Kasumi-1 (cell line): ENCODE measurements at places on chromosomes 5 and 9.

DNA sequence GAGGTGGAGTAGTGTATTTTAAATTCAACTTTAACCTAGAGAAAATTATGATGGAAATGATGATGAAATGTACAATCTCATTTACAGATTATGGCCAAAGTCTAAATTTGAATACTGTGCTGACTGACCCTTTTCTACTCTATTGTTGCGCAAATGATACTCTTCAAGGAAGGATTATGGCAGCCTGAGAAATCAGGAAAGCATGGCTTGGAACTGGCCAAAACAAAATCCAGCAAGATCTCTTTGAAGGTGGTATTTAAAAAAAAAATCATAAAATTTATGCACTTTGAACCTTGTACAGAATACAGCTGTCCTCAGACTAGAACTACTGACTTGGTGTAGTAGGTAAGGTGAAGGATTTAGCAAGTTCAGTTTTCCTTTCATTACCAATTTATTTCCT lies 105.3 kb downstream of the NDUFAF2 start:
- DNase-seq = no peak

DNA sequence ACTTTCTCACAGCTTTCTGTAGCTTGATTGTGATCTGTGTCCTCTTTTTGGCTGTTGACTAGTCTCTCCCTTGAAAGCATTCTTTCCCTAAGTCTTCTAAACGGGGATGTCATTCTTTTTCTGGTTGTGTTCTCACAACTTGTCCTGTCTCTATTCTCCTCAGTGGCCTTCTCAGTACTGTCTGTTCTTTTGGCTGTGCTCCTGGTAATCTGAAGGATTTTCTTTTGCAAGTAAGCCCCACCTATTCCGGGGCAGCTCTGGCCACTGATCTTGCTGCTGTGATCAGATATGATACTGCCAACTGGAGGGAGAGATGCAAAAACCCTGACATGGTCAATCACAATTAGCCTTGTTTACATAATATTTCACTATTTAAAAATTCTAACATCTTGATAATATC lies 172.2 kb downstream of the CDC42SE2 start:
- DNase-seq = no peak

GRCh38 chr9:75988663-75989062 lies 98.2 kb downstream of the PCSK5 start:
- DNase-seq = no peak

DNA sequence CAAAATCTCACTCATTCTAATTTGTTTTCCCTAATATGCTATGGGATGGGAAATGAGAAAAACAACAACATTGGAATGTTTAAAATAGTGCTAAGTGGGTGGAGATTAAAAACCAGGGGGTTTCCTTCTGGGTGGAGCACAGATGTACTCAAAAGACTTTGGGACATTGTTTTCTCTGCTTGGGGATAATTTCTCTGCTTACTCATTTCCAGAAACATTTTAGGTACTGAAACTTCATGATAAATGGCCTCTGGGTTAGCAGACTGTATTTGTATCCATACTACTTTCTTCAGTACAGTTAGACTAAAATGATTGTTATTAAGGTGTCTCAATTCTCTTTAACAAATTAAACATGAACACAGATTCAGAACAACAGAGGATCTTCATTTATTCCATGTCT lies 17.4 kb downstream of the ELOVL7 start:
- no peak for DNase-seq

GRCh38 chr5:37938861-37939260 lies 99.0 kb upstream of the GDNF start:
- DNase-seq = no peak

DNA sequence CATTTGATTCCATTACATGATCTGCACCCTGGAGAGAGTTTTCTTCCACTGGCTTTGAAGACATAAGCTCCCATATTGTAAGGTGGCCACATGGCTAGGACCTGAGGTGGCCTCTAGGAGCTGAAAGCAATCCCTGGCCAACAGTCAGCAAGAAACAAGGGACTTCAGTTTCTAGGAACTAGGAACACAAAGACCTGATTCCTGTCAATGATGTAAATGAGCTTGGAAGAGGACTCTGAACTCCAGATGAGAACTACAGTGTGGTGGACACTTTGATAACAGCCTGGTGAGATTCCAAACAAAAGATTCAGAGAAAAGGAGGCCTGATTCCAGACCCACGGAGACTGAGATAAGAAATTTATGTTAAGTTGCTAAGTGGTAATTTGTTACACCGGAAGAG lies 129.0 kb downstream of the MCTP1 start:
- DNase-seq = no peak

- DNase-seq = peak; percentile 23
Measured at GRCh38 chr5:172003746-172004145, 2.7 kb downstream of the FBXW11 start.

DNA sequence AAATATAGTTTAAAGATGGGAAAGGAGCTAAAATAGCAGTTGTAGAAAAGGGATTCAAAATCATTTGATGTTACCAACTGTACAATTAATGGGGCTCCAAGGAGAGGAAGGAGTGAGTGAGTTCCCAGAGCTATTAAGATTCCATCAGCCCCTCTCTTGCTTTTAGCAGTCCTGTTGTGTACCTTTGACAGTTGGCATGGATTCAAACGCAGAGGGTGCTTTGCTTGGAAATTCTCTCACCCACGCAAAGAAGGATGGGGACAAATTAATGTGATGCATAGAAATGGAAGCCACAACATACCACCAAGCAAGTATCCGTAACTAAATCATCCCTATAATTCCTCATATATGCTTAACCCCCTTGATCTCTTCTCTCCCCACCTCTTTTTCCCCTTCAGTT lies 461.3 kb downstream of the EBF1 start:
- no peak for DNase-seq

- no peak for DNase-seq
Measured at GRCh38 chr5:852018-852417, 1.2 kb upstream of the ZDHHC11 start.

GRCh38 chr9:70144131-70144503 lies 100.5 kb downstream of the MAMDC2 start:
- no peak for DNase-seq

DNA sequence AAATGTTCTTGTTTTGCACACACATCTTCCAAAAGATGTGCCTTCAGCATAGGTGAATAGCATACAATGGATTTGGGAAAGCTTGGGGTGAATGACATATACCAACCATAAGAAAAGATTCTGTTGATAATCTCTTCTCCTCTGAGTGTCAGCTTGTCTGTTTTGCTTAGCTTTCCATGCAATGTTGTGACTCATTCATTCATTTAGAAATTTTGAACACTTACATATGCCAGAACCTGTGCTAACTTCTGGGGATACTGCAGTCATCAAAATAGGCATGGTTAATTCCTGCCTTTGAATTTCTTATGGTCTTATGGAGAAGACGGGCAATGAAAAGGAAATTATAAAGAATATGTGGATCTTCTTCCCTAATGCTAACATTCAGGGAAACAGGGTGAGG lies 14.1 kb downstream of the ADRB2 start:
- no peak for DNase-seq

- DNase-seq = no peak
Measured at GRCh38 chr9:119053070-119053469, 316.2 kb downstream of the BRINP1 start.

GRCh38 chr9:93092251-93092991 lies 3.6 kb upstream of the CARD19 start:
- DNase-seq = no peak

DNA sequence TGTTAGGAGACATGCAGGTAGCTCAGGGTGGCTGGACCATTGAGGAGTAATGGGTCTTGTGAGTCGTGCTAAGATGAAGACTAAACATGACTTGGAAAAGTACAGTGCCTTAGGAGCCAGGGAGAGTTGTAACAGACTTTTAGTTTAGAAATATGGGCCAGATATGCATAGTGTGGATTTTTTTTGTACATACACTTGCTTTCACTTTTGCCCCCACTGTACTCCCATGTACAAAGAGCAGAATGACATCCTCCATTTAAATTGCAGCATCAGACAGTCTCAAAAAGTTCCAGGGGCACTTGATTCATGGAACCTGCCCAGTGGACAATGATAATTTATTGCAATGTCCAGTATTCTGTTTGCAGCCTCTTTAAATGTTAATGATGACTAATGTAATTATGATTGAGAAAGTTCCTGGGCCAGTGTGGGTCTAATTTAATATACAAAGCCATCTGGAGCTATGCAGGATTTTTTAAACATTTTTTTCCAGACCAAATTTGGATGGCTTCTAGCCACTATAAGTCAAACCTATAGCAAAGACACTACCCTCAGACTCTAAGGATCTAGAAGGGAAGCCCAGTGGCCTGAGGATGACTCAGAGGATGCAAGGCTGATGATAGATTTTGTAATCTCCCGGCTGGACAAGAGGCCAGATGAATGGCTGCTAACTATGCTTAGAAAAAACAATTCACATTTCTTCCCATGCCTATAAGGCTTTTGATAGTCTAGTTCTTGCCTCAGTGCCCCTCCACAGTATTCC lies 80.1 kb downstream of the TRPC7 start:
- no peak for DNase-seq

- DNase-seq = no peak
Measured at GRCh38 chr9:21507483-21507790, 25.3 kb upstream of the IFNE start.

DNA sequence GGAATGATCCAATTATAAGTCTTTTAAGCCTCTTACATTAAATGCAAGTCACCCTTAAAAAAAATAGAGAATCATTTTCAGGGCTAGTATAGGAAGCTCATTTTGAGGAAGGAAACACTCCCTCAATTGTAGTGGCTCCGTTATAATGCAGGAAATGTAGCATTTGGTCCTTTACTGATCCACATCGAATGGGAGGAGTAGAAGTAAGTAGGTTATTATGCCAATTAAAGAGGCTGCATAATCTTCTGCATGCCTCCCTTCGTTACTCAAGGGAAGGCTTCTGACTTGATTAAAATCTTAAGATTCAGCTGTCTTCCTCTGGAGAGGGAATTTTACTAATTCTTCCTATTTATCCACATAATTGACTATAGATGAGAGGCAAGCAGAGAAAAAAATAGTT lies 579.2 kb upstream of the COX7C start:
- peak; percentile 45 for DNase-seq

GRCh38 chr9:109114670-109115069 lies 5.1 kb downstream of the TMEM245 start:
- no peak for DNase-seq

DNA sequence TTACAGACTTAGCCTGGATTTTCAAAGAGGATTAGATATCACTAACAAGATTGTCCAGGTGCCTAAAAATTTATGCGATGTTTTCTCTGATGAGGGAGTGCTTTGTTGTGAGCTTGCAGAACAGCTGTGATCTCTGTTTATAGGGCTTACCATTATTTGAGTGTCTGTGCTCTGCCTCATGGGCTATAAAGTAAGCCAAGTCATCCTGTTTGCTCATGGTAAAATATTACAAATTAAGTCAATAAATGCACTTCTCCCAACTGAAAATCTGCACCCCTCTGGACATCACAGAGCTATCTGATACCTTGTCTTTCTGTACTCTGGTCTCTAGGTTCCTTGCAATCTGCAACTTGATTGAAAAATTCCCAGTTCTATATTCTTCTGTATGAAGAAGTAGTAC lies 293.4 kb upstream of the ACTBL2 start:
- DNase-seq = no peak

- DNase-seq = no peak
Measured at GRCh38 chr5:132225165-132226032, 2.3 kb downstream of the P4HA2 start.

GRCh38 chr9:37371565-37372464 lies 50.7 kb upstream of the GRHPR start:
- peak; percentile 6 for DNase-seq

DNA sequence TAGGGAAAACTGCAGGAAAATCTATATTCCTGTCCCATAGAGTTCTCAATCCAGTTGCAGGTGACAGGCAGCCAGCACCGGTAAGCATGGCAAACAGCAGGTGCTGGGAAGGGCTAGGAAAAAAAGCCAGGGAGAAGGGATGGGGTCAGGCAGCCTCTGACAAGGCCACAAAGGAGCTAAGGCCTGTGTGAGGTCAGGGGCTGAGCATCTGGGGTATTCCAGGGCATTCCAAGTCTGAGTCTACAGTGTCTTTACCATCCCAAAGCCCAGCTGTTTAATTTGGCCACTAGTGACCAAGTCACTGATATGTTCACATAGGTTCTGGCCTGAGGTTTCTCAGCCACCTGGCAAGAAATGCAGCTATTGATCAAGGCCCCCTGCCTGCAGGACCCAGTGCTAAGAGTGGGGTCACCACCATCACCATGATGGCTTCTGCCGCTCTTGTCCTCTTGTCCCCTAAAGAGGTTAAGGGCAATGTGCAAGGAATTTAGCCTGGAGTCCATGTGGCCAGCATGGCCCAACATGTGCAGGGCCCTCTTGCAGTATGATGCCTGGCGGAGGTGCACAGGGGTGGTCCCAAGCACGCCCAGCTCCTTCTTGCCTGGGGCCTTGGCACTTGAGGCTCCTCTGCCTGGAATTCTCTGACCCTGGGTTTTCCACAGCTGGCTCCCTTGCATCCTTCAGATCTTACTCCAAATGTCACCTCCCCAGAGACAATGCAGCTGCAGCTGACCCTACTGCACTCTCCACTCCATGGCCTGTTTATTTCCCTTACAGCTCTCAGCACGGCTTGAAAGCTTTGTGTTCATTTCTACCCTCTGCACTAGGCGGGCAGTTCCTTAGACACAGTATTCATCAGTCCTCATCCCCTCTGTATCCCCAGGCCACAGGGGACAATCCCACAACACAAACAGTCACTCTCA lies 213.1 kb downstream of the MSX2 start:
- no peak for DNase-seq

DNA sequence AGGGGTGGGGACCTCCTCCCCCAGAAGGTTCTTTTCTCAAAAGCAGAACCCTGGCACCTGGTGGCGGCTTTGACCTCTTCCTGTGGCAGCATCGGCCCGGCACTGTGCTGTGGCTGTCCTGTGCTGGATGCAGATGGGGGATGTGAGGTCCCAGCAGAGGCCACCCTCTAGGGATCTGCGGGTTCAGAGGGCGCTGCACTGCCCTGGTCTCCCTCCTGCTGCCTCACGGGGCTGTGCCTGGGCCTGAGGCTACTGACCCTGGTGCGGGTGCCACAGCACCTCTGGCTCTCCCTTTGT lies 76.6 kb upstream of the CACNA1B start:
- no peak for DNase-seq

DNA sequence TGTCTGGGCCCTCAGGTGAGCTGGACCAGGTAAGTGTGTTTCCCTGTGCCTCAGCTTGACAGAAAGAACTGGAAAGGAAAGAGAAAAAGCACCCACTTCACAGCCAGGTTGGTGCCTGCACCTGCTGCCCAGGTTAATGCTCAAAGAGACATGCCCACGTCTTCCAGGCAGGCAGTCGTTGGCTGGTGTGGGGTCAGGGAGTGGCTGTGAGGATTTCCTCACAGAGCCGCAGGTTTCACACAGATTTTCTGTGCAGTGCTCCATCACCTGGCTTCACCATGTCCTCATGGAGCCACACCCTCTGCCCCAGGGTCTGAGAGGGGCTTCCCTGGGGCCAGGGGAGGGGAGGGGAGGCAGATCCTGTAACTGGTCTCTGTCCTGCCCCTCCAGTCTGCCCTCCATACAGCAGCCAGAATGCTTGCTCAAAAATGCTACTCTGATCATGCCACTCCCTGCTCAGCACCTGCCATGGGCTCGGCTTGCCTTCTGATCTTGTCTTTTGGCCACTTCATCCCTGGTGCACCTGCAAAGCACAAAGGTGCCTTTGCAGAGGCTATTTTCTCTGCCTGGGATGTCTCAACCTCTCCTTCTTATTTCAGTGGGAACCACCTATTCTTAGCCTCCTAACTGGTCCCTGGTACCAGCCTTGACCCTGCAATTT lies 82.5 kb upstream of the UBTD2 start:
- DNase-seq = no peak

GRCh38 chr5:177295924-177296323 lies 7.6 kb downstream of the RAB24 start:
- DNase-seq = peak; percentile 11

- DNase-seq = no peak
Measured at GRCh38 chr9:136081826-136082495, 13.1 kb downstream of the NACC2 start.
